Body of pancreas (tissue), 4 donors: ENCODE measurements at places on chromosomes 4 and X.
A peak's percentile ranks its signal among the peaks of the same experiment; 100 is the strongest.

DNA sequence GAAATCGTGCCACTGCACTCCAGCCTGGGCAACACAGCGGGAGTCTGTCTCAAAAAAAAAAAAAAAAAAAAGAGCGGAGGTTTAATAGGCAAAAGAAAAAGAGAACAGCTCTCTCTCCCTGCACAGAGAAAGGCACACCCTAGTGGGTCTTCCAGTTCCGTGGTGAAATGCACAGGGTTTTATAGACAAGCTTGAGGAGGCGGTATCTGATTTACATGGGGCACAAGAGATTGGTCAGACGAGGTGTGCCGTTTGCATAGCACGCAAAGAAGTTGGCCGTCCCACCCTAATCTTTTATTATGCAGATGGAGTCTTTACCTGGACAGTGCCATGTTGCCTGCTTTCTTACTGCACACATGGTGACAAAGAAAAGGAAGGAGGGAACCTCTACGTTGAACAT, 33.5 kb upstream of the REST start:
- no peak for DNase-seq

- DNase-seq, result no peak
Observed at GRCh38 chr4:3316146-3316545, 23.3 kb downstream of the RGS12 start.

- no peak for DNase-seq
Observed at GRCh38 chr4:76499461-76499860, 64.4 kb downstream of the SHROOM3 start.

DNA sequence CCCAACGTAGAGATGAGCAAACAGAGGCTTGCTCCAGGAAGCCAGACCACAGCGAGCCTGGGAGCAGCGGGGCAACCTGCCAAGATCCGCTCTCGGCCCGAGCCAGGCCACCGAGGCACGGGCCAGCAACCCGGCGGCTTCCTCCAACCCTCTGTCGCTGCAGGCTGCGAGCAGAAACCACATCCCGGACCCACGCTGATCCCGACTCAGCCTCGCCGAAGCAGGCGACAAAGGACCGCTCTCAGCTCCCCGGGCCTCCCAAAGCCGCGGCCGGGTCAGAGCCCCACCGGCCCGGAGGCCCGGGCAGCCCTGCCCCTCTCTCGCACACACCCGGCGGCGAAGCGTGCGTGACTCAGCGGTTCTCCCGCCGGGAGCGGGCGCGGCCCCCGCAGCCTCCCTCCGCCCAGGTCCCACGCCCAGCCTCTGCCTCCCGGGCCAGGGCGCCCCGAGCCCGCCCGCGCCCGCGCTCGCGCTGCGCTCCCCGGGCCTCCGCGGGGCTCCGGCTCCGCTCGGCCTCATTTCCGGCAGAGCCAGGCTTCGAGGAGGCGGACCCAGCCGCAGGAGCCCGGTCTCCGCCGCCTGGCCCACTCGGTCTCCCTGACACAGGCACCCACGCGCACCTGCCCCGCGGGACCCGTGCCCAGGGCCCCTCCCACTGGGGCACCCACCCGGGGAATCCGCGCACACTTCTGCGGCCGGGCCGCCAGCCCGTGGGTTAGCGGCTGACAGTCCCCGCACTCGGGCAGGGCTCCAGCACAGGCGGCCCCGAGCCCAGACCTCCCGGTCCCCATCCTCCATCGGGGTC, 1.7 kb downstream of the PPP2R2C start:
- peak; percentile 31 for DNase-seq

- DNase-seq, result no peak
Observed at GRCh38 chrX:154728431-154729190, 22.3 kb downstream of the GAB3 start.

- no peak for DNase-seq
Observed at GRCh38 chrX:108224727-108225621, 133.4 kb downstream of the ATG4A start.

DNA sequence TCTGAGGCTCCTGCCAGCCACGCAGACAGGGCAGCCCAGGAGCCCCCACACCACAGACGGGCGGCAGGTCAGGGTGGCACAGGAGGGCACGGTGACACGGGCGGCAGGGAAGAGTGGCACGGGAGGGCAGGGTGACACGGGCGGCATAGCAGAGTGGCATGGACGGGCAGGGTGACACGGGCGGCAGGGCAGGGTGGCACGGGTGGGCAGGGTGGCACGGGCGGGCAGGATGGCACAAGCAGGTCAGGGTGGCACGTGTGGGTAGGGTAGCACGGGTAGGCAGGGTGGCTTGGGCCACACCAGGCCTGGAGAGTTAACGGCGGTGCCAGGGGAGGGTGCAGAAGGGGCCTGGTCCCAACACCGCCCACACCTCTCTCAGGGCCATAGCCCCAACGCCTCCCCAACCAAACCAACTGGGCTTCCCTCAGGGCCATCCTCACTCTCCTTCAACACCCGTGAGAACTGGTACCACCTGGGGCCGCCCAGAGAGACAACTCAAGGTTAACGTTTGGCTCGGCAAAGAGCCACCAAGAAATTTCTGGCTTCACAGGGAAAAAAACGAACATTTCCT, 3.4 kb downstream of the CTBP1 start:
- DNase-seq, result peak; percentile 89

- DNase-seq, result no peak
Observed at GRCh38 chr4:123265443-123265842, 131.2 kb upstream of the SPRY1 start.

GRCh38 chrX:50638123-50638522, 167.5 kb upstream of the DGKK start:
- no peak for DNase-seq
